ENCODE measurements at places on chromosomes 11 and 22. TPM values are rescaled to one million over a fixed set of nuclear protein-coding genes. Genes with fewer than 3 reads are reported as not detected.

The LRRC56 gene
- 9.1 TPM for total RNA-seq

The MPZL3 gene
- 8.7 TPM for total RNA-seq

The VSIG10L2 gene
- total RNA-seq = not detected

The NXPE2 gene
- not detected for total RNA-seq

The LYVE1 gene
- 0.34 TPM for total RNA-seq

The STK33 gene
- total RNA-seq = 10.9 TPM

The PLEKHB1 gene
- 22.9 TPM for total RNA-seq

DNA sequence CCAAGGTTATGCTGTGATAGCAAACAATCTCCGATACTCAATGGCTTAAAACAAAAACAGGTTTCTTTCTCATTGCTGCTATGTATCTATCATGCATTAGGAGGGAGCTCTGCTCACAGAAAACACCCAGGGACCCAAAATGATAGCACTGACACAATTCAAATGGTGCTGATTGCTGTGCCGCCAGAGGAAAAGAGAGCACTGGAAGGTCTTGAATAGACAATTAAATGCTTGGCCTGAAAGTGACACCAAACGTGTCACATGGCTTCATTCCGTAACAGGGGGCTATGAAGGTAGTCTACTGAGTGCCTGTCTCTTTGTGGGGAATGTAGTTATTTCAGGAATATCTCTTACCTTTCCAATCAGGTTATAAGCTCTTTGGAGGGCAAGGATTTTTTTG, 94.2 kb downstream of the FAR1 start:
- no peaks in the 10 kb centered on the region for H3K27me3 ChIP-seq
- H3K4me1 ChIP-seq = peaks cover 11% of the 10 kb centered on the region
- DNase-seq = no peak

DNA sequence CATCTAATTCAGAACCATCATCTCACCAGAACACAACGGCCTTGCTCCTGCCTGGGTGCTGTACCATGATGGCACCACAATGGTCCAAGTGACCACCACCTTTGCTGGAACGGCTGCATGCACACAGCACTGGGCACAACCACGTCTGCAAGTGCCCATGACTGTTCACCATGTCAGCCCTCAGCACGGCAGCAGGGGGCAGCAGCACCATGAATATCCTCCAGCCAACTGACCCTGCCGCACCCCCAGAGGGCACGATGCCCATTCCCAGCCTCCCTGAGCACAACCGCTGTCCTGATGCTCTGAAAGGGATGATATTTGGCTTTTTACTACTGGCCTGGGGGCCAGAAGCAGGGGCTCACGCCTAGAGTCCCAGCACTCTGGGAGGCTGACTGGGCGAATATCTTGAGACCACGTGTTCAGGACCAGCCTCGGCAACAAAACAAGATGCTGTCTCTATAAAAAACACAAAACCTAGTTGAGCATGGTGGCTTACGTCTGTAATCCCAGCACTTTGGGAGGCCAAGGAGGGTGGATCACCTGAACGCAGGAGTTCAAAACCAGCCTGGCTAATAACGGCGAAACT, 25.7 kb downstream of the DRD4 start:
- peak; percentile 48 for DNase-seq
- H3K4me1 ChIP-seq = no peaks in the 10 kb centered on the region
- H3K4me3 ChIP-seq = no peak overlapping the region
- H3K36me3 ChIP-seq = no peaks in the 10 kb centered on the region
- H3K27ac ChIP-seq = no peak overlapping the region
- H3K27me3 ChIP-seq = no peaks in the 10 kb centered on the region

- no peak overlapping the region for H3K27ac ChIP-seq
- DNase-seq = no peak
- H3K36me3 ChIP-seq = no peaks in the 10 kb centered on the region
- H3K27me3 ChIP-seq = no peaks in the 10 kb centered on the region
- no peak overlapping the region for H3K4me3 ChIP-seq
Observed at GRCh38 chr22:42796081-42796480, 61.0 kb downstream of the ARFGAP3 start.

DNA sequence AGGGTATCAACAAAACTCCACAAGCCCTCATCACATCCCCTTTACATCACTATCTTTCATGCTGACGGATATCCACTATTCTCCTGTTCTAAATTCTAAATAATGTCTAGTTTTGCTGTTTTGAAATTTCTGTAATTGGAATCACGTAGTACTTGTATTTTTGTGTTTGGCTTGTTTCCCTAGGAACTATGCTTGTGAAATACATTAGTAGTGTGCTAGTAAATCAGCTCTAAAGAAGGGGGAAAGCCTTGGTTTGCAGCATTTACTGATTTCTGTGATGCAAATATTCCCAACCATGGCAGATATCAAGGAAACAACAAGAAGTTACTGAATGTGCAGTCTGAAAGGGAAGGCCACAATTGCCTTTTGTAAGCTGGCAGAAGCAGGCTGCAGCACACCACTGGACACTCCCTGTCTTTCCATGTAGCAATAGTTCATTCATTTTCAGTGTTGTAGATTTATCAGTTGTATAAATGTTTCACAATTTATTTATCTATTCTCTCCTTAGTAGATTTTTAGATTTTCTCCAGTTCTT, 4.7 kb upstream of the FOLH1 start:
- no peaks in the 10 kb centered on the region for H3K4me1 ChIP-seq
- H3K4me3 ChIP-seq = no peak overlapping the region
- no peaks in the 10 kb centered on the region for H3K27me3 ChIP-seq
- no peak for DNase-seq
- no peak overlapping the region for H3K27ac ChIP-seq

- DNase-seq = no peak
- H3K27ac ChIP-seq = no peak within 1 kb of the TSS
- no peaks in the 10 kb centered on the region for H3K27me3 ChIP-seq
- no peak within 1 kb of the TSS for H3K4me3 ChIP-seq
- H3K4me1 ChIP-seq = no peaks in the 10 kb centered on the region
Observed at GRCh38 chr11:74008373-74009229, at the start of gene UCP3. Gene UCP3 (minus strand): TSS chr11:74009085. CDS start chr11:74007042, 2,043 bp downstream.

- no peak for DNase-seq
- no peak overlapping the region for H3K27ac ChIP-seq
- peaks cover 4% of the 10 kb centered on the region for H3K4me1 ChIP-seq
- no peaks in the 10 kb centered on the region for H3K36me3 ChIP-seq
- no peaks in the 10 kb centered on the region for H3K27me3 ChIP-seq
Observed at GRCh38 chr11:129055196-129055595, 112.5 kb upstream of the TP53AIP1 start.

GRCh38 chr22:29336751-29337490, 21.4 kb upstream of the RASL10A start:
- peaks cover 25% of the 10 kb centered on the region for H3K36me3 ChIP-seq
- H3K4me1 ChIP-seq = no peaks in the 10 kb centered on the region
- H3K27me3 ChIP-seq = no peaks in the 10 kb centered on the region
- H3K27ac ChIP-seq = no peak overlapping the region
- no peak for DNase-seq

GRCh38 chr22:28948424-28948823, 65.1 kb downstream of the ZNRF3 start:
- no peaks in the 10 kb centered on the region for H3K27me3 ChIP-seq
- no peak overlapping the region for H3K27ac ChIP-seq
- no peak overlapping the region for H3K4me3 ChIP-seq

DNA sequence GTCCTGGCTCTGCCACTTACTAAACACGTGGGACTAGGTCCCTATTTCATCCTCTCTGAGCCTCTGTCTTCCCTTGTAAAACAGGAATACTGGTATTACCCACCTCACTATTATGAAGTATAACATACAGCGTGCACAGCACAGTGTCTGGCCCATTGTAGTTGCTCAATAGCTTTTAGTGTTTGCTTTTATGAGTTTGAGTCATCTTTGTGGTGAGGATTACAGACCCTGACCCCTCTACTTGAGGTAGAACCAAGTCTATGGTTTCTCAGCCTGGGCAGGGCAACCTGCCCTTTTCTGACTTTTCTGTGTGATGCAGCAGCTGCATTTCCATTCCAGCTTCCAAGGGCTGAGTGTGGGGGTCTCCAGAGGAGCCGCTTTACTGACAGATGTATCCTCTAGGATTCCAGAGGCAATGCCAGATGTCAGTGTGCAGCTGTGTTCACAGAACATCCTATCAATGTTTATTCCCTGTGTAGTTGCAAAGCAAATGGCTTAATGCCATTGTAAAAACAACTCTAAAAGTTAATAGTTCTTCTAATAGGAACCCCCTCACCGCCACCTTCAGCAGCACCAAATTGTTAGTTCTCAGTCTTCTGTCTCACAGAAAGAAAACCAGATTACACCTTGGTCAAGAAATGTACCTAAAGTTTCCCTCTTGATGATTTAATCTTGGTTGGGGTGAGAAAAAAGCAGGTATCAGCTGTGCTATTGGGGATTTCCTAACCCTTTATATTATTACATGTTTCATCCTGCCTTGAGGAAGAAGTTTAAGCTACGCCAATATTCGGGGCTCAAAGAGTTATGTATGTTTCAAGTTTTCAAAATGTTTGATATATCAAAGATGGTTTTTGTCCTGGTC, 16.8 kb downstream of the PRR5L start:
- peaks cover 64% of the 10 kb centered on the region for H3K27me3 ChIP-seq
- no peak for DNase-seq
- H3K4me3 ChIP-seq = no peak overlapping the region
- no peaks in the 10 kb centered on the region for H3K36me3 ChIP-seq
- no peak overlapping the region for H3K27ac ChIP-seq
- peaks cover 6% of the 10 kb centered on the region for H3K4me1 ChIP-seq

DNA sequence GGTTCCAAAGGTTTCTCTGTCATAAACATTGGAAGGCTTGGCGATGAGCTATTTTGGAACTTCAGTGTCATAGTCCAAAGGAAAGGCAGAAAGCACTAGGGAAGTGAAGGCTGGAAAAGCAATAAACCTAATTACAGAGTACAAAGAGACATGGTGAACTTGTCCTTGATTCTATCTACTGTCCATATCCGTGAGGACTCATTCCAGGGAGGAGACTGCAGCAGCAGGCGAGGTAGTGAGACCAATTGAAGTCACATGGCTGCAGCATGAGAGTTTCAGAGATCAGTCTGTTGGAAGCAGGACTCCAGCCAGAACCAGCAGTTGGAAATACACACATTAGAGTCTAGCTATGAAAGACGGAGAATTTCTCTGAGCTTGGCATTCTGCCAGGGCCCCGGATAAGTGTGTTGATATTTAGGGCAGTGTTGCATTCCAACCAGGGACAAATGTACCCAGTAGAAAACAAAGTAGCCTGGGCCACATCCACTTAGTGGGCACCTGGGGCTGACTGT, 54.1 kb upstream of the ARHGAP42 start:
- no peaks in the 10 kb centered on the region for H3K36me3 ChIP-seq
- no peaks in the 10 kb centered on the region for H3K4me1 ChIP-seq
- no peak for DNase-seq
- no peak overlapping the region for H3K4me3 ChIP-seq
- H3K27me3 ChIP-seq = no peaks in the 10 kb centered on the region

DNA sequence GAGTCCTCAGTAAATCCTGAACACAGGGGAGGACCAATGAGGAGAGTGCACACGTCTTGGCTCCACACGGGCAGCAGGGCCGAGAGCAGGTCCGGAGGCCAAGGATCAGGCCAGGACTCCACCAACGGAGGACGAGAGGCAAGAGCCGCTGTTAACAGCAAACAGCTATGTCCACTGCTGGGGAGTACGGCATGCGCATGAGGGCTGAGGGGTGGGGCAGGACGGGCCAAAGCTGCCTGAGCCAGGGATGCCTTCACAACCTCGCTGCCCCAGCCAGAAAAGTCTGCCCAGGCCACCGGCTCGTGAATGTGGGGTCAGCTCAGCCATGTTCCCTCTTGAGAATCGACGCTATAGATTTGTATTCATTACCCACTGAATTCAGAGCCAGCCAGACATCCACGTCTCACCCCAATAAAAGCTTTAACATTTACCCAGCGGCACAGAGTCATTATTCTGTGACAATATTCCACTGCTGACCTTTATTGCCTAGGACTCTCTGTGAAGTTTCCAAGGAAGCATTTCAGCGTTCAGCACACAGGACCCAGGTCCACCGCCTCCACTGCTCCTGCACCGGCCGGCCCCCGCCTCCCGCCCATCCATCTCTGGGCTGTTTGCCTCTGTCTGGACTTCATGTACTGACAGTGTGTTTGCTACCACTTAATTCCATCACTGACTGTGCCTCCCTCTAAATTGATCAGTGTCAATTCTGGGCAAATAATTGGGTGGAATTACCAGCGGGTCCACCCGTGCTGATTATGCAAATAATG, 384.9 kb downstream of the SHANK2 start:
- H3K4me3 ChIP-seq = no peak overlapping the region
- no peaks in the 10 kb centered on the region for H3K27me3 ChIP-seq
- no peak overlapping the region for H3K27ac ChIP-seq
- no peaks in the 10 kb centered on the region for H3K36me3 ChIP-seq

DNA sequence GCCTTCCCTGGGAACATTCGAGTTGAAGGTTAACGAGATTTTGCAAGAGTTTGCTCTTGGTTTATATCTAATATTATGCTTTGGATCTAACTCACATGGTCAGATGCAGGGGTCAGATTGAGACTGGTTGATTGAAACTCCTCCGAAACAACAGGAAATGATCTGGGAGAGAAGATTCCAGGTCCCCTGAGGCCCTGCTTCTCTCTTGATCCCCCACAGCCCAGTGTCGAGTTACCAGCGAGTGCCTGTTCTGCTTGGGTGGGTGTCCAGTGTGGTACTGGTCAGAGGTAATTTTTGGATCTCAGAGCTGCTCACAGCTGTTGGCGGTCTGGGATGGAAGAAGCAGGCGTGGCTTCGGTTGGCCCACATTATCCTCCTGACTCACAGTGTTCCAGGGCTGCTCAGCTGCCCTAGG, 9.2 kb downstream of the FBLN1 start:
- no peak overlapping the region for H3K4me3 ChIP-seq
- H3K4me1 ChIP-seq = no peaks in the 10 kb centered on the region
- H3K36me3 ChIP-seq = no peaks in the 10 kb centered on the region

DNA sequence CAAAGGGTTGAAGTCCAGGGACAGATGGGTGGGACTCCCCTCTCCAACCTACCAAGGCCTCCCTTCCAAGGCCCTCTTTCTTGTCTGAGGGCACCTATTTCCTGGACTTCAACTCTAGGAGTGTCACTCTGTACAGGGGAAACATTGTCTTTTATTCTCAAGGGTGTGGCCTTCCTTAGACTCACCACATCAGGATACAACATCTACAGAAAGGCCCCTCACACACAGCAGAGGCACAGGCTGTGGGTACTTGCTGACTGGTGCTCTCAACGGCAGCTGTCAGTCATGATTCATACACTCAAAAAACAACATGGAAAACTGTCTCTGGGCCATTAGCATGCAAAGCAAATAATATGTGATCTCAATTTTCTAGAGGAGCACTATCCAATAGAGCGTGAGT, 78.0 kb downstream of the RCN1 start:
- no peaks in the 10 kb centered on the region for H3K4me1 ChIP-seq
- H3K27me3 ChIP-seq = no peaks in the 10 kb centered on the region
- no peaks in the 10 kb centered on the region for H3K36me3 ChIP-seq
- H3K4me3 ChIP-seq = no peak overlapping the region
- H3K27ac ChIP-seq = no peak overlapping the region
- no peak for DNase-seq
